HFFc6 (cell line): ENCODE measurements at places on chromosomes 1 and 21. TPM values are rescaled to one million over a fixed set of nuclear protein-coding genes. Genes with fewer than 3 reads are reported as not detected.

The CORT gene
- total RNA-seq: not detected in 3 replicates

DNA sequence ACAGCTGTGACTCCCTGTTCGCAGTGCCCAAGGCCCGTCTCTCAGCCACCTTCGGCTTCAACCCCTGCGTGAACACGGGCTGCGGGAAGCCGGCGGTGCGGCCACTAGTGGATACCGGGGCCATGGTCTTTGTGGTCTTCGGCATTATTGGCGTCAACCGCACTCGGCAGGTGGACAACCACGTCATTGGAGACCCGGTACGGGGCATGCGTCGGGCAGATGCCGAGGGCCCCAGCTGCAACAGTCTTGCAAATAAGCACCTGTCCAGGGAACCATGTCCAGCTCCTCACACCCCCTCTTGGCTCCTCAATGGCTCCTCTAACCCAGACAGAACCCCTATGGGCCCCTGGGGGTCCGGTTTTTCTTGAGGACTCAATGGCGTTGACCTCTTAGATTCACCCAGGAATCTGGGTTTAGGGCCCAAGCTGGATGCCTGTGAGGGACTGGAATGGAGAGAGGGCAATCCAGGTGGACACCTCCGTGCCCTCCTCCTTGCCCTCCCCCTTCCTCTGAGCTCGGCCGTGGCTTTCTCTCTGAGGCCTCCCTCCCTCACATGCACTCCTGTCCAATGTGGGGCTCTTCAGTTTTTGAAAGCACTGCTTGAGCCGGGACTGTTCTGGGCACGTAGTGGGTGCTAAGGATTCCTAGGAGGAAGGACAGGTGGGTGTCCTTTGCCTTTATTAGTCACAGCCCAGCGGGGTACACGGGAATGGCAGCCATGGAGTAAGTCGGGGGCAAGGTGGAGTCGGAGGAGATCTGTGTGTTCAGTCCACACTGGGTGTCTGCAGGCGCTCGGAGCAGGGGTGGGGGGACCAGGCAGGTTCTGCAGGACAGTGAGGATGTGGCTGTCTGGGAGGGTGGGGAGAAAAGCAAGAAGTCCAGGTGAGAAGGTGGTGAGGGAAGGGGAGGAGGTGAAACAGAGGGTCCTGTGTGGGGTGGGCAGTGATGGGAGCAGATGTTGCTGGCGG, 51.1 kb downstream of the DISP3 start:
- H3K4me3 ChIP-seq: no peak overlapping the region
- H3K27me3 ChIP-seq: peaks cover 16% of the 10 kb centered on the region
- no peak for DNase-seq
- H3K36me3 ChIP-seq: no peaks in the 10 kb centered on the region
- H3K27ac ChIP-seq: no peak overlapping the region

DNA sequence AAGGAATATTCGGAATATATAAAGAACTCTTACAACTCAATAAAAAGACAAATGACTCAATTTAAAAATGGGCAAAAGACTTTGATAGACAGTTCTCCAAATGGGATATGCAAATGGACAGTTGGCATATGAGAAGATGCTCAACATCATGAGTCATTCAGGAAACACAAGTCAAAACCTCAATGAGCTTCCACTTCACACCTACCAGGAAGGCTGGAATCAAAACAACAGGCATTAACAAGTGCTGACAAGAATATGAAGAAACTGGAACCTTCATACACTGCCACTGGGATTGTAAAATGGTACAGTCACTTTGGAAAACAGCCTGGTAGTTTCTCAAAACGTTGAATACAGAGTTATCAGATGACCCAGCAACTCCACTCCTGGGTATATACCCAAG, 17.2 kb downstream of the PGBD5 start:
- H3K36me3 ChIP-seq: peaks cover under 1% of the 10 kb centered on the region; the same call in 1 of the 2 replicates
- no peak overlapping the region for H3K27ac ChIP-seq
- no peaks in the 10 kb centered on the region for H3K4me1 ChIP-seq
- DNase-seq: no peak

The AGBL4 gene
- not detected in 3 replicates for total RNA-seq

DNA sequence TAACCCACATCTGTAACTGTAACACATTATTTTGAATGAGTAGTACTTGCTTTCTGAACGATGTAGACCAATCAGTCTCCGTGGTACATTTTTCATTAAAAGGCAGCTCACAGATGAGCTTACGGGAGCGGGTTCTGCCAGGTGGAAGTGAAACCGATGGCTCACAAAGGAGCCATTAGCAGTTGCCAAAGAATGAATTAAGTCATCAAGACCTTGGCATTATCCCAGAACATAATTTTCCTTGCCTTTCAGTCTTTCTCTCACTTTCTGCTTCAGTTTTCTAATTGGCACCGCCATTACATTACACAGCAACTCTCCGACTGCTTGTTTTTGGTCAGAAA, 33.5 kb upstream of the UTS2 start:
- no peak overlapping the region for H3K27ac ChIP-seq
- H3K36me3 ChIP-seq: no peaks in the 10 kb centered on the region
- DNase-seq: no peak
- peaks cover 10% of the 10 kb centered on the region for H3K27me3 ChIP-seq
- H3K4me3 ChIP-seq: no peak overlapping the region
